Activated CD4-positive, alpha-beta T cell treated with anti-CD3 and anti-CD28 coated beads, Interleukin-2, amount 50 U/mL, for 4 hours (primary cell): ENCODE measurements at places on chromosomes 2 and 18.

DNA sequence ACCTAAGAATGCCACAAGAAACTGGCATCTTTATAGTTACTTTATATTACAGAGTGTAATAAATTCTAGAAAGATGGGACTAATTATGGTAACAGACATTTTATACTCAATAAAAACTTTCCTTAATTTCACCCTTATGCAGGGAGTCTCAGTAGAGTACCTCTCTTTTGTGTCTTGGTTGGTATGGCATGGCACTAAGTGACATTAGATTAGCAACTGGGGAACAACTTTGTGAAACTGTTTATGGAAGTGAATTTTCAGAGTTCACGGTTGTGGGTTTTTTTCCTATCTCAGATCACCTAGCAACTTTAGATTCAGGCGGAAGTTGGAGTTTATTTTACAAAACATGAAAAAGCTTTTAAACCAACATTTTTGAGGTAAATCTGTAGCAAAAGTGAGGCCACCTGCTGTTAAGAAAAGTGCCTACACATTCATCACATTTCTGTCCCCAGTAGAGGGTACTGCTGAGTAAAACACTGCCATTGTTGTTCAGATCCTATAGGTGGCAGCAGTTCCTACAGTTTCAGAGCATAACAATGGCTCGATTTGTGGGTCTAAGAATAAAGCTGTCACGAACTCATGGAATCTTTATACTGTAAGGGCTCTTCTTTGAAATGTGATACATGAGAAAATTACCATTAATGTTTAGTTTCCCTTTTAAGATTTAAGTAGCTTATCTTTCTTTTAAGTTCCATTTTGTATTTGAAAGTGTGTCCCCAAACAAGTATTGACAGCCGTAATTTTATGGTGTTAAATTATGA, 117.6 kb downstream of the CAMKMT start:
- peak; percentile 2 for DNase-seq

DNA sequence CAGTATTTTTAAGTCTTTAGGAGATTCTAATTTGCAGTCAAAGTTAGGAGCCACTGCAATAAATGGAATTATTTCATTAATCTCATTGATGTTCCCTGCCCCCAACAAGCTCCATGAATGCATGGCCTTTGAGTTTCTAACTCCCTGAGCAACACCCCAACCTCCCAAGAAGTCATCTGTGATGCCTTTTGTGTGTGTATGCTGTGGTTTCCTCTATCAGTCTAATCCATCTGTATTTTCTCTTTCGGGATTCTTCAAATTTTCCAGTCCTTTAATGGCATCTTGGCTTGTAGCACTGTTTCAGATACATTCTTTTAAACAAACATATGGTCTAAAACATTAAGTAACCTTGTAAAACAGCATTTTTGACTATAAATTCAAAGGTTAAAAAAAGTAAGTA, 16.8 kb downstream of the SERPINB10 start:
- no peak for DNase-seq

DNA sequence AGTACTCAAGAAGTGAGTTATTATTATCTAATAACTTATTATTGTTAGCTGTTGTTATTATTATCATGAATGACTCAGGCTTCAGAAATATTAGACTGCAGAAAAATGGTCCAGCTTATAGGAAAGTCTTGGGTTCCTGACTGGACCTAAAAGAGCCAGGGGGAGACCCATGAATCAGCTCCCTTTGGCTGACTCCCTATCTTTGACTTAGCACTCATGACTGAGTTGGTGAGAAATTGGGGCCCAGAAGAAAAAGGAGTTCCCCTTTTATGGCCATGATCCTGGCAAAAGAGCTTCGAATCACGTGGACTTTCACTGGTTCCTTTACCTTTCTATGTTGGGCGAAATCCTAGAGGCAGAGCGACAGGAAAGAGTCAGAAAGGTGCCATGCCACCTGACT, 145.8 kb downstream of the MYO3B start:
- no peak for DNase-seq

DNA sequence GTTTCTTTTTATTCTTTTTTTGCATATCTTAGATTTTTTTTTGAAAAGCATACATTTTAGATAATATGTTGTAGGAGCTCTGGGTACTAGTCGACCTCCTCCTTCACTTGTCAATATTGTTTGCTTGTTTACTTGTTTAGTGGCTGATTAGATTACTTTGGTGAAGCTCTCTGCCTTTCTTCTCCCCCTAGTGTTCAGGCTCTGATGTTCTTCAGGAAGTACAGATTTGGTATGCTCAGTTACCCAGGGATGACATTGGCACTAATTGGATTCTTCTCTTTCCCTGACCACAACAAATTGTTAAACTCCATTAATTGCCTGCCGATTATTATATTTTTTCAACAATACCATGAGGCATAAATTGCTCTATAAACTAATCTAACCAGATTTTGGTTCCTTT, 491.2 kb downstream of the SUCLG1 start:
- DNase-seq = no peak
